T-helper 1 cell (primary cell): ENCODE measurements at places on chromosomes 13 and 19.
A peak's percentile ranks its signal among the peaks of the same experiment; 100 is the strongest.

GRCh38 chr13:41398494-41399170 lies 58.7 kb upstream of the RGCC start:
- DNase-seq = no peak

- DNase-seq = no peak
Observed at GRCh38 chr19:37572203-37572602, 22.4 kb downstream of the ZNF571 start.

- DNase-seq = peak; percentile 73
Observed at GRCh38 chr19:6577476-6578125, 13.3 kb downstream of the CD70 start.

- no peak for DNase-seq
Observed at GRCh38 chr19:46587861-46588260, 13.3 kb upstream of the CALM3 start.

DNA sequence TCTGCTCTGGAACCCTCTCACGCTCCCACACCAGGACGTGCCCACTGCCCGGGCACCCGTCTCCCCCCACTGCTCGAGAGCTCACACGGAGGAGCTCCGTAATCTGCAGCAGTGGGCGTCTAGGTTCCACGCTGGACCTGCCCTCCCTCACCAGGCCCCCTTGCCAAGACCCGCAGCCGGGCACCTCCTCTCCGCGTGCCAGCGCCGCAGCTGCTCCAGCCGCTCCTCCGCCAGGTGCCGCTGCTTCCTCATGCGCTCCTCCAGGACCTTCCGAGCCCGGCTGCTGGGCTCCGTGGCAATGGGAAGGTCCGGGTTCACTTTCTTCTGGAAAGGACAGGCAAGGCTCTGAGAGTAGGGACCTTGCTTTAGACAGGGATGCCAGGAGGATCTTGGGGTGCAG lies 35.0 kb upstream of the MATK start:
- DNase-seq = no peak

DNA sequence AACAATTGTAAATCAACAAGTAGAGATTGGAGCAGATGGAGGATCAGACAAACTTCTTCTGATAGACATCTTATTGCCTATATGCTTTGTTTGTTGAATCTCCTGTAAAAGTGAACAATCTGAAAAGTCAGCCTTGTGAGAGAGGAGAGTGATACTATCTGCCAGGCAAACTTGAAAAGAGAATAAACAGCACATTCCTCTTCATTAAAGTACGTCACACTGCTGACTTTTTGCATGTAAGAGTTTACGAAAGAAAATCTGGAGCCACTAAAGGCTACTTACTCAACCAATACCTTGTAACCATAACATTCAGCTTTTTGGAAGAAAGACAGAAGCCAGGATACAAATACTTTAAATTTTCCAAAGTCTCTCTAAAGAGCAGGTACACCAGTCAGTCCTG lies 42.5 kb downstream of the EDNRB start:
- no peak for DNase-seq

GRCh38 chr13:90979059-90979458 lies 368.4 kb upstream of the MIR17HG start:
- DNase-seq = no peak

- no peak for DNase-seq
Observed at GRCh38 chr13:43626994-43627393, 159.8 kb downstream of the ENOX1 start.

GRCh38 chr19:38264486-38265212 lies at the start of gene SPINT2:
SPINT2 (plus strand) TSS chr19:38264573; CDS start chr19:38264893, 320 bp downstream.
- peak; percentile 37 for DNase-seq

- no peak for DNase-seq
Observed at GRCh38 chr13:111854403-111854802, 212.5 kb upstream of the SOX1 start.

GRCh38 chr13:113848431-113849260 lies 15.2 kb downstream of the GAS6 start:
- no peak for DNase-seq

DNA sequence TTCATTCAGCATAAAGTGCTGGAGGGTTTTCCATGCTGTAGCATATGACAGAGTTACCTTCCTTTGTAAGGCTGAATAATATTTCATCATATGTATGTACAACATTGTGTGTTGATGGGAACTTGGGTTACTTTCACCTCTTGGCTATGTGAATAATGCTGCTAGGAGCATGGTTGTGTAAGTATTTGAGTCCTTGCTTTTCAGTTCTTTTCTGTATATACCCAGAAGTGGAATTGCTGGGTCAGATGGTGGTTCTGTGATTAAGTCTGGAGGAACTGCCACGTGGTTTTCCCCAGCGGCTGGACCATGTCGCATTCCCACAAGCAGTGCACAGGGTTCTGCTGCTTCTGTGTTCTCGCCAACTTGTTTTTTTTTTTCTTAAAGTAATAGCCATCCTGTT lies 101.2 kb upstream of the TEX29 start:
- DNase-seq = no peak

DNA sequence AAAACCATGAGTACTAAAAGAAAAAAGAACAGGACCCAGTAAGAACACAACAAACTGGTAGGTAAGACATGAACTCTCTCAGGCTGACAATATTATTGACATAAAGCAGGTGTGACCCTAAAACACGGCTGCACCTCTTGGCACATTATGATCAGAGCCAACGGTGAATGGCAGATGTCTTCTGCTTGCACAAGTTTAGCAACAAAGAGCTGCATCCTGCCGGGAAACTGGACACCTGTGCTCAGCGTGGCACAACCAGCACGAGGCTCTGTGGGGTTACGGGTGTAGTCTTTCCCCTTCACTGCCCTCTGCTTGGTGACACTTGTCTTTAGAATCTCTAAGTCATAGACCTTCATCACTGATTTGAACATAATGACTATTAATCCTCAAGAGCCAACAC lies 97.9 kb downstream of the DOCK9 start:
- no peak for DNase-seq

DNA sequence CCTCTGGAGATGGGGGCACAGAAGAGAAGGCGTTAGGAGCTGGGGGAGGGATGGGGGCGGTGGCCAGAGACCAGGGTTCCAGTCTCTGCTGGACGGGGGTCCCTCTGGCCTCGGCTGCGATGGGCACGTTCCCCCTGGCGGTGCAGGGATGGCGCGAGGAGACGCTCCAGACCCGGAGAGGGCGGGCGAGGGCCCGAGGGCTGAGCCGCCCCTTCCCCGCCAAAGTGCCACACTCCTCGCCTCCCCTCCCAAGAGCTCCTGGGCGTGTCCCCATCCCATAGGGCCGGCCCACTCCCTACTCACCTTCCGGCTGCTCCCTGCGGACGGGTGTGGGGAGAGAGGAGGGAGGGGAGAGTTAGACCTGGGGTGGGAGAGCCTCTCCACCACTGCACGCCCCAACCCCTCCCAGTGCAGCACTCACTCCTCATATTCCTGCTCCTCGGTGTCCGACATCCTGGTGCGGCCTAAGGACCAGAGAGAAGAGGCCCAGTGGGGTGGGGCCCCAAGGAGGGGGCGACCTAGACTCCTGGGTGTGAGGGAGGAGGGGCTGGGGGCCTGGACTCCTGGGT lies 2.2 kb downstream of the TNNT1 start:
- no peak for DNase-seq

- DNase-seq = no peak
Observed at GRCh38 chr19:31943778-31944177, 401.6 kb upstream of the ZNF507 start.

DNA sequence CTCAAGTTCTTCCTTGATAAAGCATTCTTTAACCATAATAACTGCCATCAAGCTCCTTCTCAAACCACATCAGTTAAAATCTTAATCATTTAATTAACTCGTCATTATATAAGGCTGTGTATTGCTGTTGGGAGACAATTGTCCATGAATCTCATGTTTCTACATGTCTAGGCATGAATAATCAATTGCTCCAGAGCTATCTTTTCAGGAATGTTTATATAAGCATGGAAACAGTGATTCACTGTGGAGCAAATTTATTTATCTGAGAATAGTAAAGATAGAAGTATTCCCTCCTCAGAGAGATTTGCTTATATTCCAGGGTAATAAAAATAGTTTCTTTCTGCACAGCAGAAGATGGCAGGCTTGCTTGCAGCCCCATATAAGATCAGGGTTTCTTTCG lies 71.1 kb downstream of the CBY2 start:
- no peak for DNase-seq

- no peak for DNase-seq
Observed at GRCh38 chr19:7748756-7749155, 1.4 kb upstream of the CD209 start.

- DNase-seq = no peak
Observed at GRCh38 chr19:16293118-16294091, 31.2 kb upstream of the KLF2 start.

DNA sequence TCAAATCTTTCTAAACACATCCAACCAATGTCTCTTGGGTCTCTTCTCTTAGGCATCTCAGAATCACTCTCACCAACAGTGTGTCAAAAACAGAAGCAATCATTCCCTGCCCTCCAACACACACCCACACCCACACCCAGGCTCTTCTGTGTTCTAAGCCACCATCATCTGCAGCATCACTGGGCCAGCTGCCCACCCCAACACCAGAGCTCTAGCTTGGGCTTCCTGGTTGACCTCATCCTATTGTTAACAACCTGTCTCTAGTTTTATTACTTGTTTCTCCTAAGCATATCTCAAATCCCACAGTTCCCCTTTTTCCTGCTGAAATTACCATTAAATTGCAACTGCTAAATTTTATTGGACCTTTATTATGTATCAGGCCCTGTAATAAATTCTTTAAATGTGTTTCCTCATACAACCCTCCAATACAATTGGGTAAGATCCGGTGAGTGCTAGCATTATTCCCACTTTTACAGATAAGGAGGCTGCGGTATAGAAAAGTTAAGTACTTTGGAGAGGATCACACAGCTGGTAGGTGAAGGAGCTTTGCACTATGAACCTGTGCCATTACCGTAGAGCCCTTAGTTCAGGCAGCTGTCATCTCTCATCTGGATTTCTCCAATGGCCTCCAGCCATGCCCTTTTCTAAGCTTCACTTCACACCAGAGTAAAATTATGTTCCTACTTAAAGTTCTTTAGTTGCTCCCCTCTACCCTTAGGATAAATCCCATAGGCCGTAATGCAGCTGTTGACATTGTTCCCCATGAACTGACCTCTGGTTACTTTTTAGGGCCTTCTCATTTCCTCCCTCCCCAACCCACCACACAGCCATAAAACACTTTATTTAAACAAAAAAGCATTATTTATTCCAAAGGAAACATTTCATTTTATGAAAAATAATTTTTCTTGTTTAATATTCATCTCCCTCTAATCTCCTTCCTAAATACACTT lies 227.7 kb downstream of the B3GLCT start:
- no peak for DNase-seq

DNA sequence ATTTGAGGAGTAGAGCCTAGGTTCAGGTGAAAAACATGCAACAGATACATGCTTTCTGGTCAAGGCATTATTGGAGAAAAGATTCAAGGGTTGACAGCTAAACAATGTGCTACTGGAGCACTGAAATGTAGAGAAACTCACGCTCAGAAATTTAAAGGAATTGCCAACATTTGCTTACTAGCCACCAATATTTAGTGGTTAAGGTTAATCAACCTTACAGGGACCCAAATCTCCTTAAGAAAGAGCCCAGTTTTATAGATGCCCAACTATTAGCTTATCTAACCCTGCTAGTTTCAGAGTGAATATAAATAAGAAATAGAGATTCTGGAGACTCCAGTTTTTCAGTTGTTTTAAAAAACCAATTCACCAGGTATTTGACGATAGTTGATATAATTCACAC lies 203.6 kb downstream of the DACH1 start:
- DNase-seq = no peak

DNA sequence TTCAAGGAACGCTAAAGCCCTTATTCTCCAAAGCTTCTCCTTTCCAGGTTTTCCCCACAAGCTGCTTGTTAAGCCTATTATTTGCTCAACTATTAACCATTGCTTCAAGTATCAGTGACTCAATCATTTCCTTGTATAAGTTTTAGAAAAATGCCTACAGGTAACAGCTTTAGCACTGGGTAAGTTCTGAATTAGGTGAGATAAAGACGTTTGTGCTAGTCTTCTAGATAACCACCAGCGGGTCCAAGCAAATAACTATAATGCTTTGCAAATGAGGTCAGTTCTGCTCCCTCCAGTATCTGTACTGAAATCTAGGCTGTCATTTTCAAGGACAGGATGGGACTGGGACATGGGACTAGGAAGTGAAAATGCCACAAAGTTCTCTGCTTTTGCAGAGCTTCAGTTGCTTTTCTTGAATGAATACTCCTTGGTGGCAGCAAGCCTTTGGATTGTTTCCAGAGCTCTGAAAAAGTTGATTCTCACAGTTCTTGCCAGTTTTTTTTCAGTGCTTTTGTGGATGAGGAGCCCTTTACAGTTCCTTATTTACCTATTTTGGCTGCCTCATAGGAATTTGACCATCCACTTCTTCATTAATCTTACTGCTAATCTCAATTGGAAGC lies 1487.7 kb downstream of the EFNB2 start:
- no peak for DNase-seq

GRCh38 chr13:44132710-44133109 lies 240.9 kb upstream of the SERP2 start:
- no peak for DNase-seq

GRCh38 chr19:50858886-50859285 lies 4.2 kb downstream of the KLK3 start:
- DNase-seq = no peak

- DNase-seq = no peak
Observed at GRCh38 chr19:46946611-46947238, 72.9 kb upstream of the NPAS1 start.

- DNase-seq = no peak
Observed at GRCh38 chr13:20997301-20998161, 63.9 kb downstream of the LATS2 start.

DNA sequence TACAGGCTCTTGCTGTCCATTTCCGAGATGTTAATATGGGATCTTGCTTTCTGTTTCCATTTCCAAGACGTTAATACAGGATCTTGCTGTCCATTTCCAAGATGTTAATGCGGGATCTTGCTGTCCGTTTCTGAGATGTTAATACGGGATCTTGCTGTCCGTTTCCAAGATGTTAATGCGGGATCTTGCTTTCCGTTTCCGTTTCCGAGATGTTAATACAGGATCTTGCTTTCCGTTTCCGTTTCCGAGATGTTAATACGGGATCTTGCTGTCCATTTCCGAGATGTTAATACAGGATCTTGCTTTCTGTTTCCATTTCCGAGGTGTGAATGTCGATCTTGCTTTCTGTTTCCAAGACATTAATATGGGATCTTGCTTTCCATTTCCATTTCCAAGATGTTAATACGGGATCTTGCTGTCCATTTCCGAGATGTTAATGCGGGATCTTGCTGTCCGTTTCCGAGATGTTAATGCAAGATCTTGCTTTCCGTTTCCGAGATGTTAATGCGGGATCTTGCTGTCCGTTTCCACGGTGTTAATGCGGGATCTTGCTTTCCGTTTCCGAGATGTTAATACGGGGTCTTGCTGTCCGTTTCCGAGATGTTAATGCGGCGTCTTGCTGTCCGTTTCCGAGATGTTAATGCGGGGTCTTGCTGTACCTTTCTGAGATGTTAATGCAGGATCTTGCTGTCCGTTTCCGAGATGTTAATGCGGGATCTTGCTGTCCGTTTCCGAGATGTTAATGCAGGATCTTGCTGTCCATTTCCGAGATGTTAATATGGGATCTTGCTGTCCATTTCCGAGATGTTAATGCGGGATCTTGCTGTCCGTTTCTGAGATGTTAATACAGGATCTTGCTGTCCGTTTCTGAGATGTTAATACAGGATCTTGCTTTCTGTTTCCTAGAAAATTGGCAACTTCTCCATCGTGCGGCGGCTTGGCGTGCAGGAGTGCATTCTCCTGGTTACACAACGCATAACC lies 38.3 kb downstream of the PEX11G start:
- no peak for DNase-seq
